GM04504 (cell line): ENCODE measurements at places on chromosomes 2 and 18.

GRCh38 chr2:119730671-119731177 is 29.0 kb upstream of the PTPN4 start:
- no peak for DNase-seq

GRCh38 chr18:55753643-55754263 is 165.8 kb upstream of the TCF4 start:
- no peak for DNase-seq

GRCh38 chr2:209960045-209960444 is 42.4 kb upstream of the RPE start:
- DNase-seq, result no peak

- DNase-seq, result peak; percentile 35
These were observed at the start of gene SMAD2 for GRCh38 chr18:47930199-47930930. TSS of gene SMAD2 (minus strand) at chr18:47930659. CDS start at chr18:47896756, 33,903 bp downstream.

GRCh38 chr2:58714238-58714637 is 473.1 kb upstream of the FANCL start:
- no peak for DNase-seq

GRCh38 chr2:150298571-150299305 is 188.7 kb downstream of the RND3 start:
- no peak for DNase-seq

GRCh38 chr2:176103742-176104315 is 3.3 kb upstream of the HOXD11 start:
- DNase-seq, result no peak

- DNase-seq, result no peak
These were observed 8.5 kb downstream of the UXS1 start for GRCh38 chr2:106185475-106186184.

DNA sequence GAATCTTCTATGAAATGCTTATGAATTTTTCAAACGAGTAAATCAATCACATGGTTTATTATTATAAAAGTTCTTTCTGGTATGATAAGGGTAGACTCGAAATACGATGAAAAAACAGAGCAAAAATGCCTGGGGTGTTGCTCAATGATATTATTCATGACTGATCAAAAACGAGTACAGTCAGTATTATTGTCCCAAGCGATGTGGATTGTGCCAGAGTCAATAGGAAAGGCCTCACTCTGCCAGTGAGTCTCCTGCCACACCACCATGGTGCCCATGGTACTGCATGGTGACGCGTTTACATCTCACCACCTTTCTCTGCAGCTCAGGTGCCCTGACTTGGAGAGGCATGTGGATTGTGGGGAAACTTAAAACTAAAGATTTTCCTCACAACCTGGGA is 58.5 kb downstream of the KCTD1 start:
- no peak for DNase-seq

- no peak for DNase-seq
These were observed 733.6 kb upstream of the SALL3 start for GRCh38 chr18:78246050-78246449.

GRCh38 chr2:113181258-113182051 is 7.7 kb downstream of the PSD4 start:
- no peak for DNase-seq

GRCh38 chr2:181836583-181836982 is 54.9 kb upstream of the ITPRID2 start:
- DNase-seq, result no peak
